ENCODE measurements at places on chromosomes 16 and 17.

DNA sequence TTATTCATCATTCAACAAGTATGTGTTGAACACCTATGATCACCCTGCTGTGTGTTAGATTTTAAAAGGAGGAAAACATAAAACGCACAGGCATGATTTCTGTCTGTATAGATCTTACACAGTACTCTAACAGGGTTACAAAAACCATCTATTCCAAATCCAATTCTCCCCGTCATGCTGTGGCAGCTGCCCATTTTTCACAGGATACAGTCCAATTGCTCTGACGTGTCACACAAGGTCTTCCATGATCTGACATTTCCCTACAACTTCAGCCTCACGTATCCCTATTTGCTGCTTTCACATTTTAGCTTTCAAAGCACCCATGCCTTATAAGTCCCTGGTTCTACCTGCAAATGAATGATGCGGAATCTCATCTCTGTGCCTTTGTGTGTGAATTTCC lies 67.0 kb upstream of the CNTNAP4 start:
- DNase-seq, result no peak

DNA sequence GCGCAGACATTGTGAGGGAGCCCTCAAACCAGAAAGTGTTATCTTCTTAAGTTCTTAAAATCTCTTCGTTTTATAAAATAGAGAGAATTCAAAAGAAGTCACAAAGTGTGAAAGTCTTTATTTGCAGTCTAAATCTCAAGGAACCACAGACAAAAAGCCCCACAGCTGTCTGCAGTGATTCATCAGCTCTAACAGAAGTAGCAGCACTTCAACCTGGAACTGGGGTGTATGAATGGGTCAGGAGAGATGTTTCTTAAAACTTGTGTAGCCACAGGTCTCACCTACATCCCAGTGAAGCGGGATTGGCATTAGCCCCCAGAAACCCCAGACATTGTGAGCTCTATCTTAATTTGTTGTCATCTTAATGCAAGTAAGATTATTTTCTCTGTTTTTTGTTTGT lies 61.1 kb downstream of the CDYL2 start:
- DNase-seq, result no peak

- no peak for DNase-seq
Measured at GRCh38 chr16:69410219-69410990, 14.0 kb upstream of the CYB5B start.

DNA sequence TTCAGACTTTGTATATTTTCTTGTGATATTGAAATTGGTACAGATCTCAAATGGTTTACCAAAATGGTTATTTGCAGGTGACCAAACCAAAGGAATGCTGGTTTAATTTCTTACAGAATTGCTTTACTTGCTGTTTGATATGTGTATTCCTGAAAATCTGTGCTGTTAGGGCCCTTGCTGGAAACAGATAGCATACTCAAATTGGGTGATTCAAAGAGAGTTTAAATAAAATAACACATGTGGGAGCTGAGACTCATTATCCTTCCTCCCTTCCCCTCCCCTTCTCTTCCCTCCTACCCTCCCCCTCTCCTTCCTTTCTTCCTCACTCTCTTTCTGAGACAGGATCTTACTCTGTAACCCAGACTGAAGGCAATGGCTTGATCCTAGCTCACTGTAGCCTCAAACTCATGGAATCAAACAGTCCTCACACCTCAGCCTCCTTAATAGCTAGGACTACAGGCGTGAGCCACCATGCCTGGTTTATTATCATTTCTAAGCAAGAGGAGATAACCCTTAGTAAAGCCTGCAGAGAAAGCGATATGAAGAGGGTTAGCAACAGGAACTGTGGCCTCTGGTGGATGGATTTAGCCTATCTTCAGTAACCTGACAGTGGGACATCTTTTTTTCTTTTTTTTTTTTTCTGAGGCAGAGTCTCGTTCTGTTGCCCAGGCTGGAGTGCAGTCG lies 141.9 kb downstream of the BCAS3 start:
- no peak for DNase-seq

DNA sequence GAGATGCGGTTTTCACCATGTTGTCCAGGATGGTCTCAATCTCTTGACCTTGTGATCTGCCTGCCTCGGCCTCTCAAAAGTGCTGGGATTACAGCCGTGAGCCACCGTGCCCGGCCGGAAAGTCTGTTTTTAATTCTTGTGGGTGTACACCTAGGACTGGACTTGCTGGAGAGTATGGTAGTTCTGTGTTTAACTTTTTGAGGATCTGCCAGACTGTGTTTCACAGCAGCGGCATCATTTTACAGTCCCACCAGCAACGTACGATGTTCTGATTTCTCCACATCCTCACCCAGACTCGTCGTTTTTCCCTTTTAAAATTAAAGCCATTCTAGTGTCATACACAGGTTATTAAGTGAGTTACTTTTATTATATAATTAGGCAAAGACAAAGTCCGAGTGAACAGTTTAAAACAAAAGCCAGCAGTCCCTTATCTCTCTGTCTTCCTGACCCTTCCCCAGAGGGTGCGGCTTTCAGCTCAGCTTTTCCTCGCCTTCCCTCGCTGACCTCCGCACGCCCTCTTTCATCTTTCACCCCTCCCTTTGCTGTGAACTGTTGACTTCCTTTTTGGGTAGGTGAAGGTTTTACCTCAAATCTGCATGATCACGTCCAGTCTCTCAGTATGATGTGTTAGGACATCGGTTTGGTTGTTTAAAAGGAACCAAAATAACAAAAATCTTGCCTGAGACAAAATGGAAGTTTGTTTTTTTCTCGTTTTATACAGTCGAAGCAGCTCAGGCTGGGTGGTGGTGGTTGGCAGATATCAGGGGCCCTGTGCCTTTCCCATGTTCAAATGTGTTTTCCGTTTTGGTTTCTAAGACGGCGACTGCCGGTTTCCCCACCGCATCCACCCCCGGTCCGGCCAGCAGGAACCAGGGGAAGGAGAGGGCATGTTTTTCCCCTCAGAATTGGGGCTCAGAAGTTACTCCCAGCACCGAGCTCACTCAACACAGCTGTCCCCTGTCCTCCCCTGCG lies 18.0 kb downstream of the FAM234A start:
- no peak for DNase-seq

GRCh38 chr17:49287481-49287880 lies 56.9 kb upstream of the PHOSPHO1 start:
- no peak for DNase-seq

DNA sequence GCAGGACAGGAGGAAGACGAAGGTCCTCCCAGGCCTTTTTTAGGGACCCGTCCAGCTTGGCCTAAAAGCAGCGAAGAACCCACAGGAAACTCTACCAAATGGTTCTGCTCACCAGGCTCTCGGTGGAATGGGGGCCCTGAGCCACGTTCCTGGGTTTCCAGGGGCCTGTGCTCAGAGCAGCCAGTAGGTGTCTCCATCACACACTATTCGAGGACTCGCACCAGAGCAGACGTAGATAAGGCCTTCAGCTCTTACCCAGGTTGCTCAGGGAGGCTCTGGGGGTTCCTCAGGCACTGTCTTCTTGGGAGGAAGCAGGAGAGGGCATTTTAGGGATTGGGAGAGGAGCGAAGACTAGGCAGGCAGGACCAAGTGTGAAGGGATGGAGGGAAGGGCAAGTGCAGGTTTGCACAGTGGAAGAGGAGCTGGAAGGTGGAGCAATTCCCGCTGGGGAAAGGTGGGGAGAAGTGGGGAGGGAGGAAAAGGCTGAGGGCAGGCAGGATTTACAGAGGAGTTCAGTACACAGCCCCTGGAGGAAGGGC lies 157.1 kb downstream of the RGS9 start:
- no peak for DNase-seq

All from cerebellar nuclear complex (tissue), 1 donor.